NCI-H524 (cell line): ENCODE measurements at places on chromosomes 1 and 21.

DNA sequence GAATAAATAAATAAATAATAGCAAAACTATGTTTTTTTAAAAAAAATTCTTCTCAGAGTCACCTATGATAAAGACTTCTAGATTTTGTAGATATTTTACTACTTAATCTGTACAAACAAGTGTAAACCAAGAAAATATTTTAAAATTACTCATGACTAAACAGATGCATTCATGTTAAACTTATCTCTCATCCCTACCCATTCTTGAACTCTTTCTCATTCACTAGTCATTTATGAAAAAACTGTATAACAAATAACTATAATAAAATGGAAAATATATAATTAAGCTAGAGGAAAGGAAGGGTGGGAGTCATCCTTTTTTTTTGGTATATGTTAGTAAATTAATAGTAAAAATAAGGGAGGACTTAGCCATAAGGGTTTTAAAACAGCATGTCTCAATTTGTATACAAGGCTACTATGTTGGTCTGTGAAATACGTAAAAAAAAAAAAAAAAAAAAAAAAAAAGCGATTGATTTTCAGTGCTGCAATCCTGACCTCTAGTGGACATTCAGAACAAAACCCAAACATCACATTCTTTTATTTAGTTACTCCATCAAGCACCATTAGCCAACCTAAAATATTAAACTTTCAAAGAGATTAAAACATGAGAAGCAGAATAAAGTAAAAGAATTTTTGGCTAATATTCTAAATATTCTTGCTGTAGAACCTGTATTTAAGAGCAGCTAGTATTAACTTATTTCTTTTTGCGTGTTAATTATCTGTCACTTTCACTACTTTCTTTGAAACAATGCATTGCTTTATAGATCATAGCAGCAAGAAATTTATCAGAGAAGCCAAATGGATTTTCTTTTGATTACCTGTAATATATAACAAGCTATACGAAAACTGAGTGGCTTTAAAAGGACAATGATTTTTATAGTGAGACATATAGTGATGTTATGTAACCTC is 255.8 kb upstream of the CACYBP start:
- no peak for DNase-seq

GRCh38 chr21:41508415-41509144 is 622 bp upstream of the TMPRSS2 start:
- no peak for DNase-seq

DNA sequence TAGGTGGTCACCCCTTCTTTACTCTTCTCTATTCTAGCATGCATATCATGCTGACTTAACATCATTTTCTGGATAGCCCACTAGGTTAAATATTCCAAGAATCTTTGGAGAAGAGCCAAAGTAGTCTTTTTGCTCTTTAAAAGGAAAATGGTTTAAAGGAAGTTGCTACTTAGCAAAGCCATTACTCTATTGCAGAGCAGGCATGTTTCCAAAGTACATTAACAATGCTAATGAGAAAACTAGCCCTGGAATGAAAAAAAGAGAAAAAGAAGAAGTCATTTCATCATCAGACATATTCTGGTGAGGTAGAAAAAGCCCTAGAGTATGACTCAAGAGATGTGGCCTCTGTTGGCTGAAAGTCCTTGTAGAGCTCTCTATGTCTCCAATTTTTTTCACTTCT is 74.0 kb downstream of the NUF2 start:
- no peak for DNase-seq

DNA sequence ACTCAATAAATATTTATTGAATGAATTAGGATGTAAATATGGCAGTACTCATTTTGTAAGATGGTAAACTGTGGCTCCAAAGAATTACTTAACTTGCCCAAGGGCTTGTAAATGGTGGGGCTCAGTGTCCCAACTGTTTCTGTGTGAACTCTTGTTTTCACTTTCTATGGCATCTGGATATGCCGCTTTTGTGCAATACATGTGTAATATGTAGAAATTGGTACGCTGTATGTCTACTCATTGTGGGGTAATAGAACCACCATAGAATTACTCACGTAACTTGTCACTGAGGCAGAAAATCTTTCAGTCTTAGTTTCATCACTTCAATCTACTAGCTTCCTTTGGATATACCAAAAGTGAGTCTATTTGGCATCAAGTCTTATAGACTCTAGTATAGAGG is 977 bp downstream of the PRPF3 start:
- DNase-seq: no peak

DNA sequence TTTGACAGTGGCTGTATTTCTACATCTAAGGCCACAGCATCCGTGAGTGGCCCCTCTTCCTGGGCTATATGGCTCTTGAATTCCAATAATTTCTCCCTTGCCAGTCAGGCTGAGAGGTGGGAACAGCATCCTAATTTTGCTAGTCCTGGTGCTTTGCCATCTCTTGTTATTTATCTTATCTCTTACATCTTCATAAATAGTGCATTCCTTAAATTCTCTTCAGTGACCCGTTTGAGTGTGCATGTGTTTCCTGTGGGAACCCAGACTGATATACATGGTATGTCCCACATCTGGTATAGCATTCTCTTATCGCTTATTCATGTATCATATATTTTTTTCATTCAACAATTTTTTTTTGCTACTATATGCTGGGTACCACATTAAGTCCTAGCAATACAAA is 9.9 kb downstream of the S100A11 start:
- no peak for DNase-seq

- peak; percentile 14 for DNase-seq
Measured at GRCh38 chr1:216596281-216596862, 126.9 kb downstream of the ESRRG start.

- no peak for DNase-seq
Measured at GRCh38 chr1:106207185-106207584, 849.3 kb upstream of the PRMT6 start.

DNA sequence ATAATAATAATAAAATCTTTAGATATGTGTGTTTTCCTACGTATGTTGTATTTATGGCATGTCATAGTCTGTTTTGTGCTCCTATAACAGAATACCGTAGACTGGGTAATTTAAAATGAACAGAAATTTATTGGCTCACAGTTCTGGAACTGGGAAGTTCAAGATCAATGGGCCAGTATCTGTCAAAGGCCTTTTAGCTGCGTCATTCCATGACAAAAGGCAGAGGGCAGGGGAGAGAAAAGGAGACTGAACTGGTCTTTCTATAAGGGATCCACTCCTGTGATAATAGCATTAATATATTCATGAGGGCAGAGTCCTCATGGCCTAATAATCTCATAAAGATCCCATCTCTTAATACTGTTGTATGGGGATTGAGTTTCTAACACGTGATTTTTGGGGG is 7.1 kb upstream of the SFT2D2 start:
- DNase-seq: peak; percentile 51

- no peak for DNase-seq
Measured at GRCh38 chr1:225866061-225866837, 15.9 kb downstream of the TMEM63A start.

GRCh38 chr21:15688016-15688415 is 41.8 kb upstream of the USP25 start:
- no peak for DNase-seq

- DNase-seq: peak; percentile 56
Measured at GRCh38 chr1:17923666-17924065, 168.5 kb downstream of the ACTL8 start.

- DNase-seq: peak; percentile 56
Measured at GRCh38 chr1:25619101-25619890, 2.7 kb downstream of the MAN1C1 start.

DNA sequence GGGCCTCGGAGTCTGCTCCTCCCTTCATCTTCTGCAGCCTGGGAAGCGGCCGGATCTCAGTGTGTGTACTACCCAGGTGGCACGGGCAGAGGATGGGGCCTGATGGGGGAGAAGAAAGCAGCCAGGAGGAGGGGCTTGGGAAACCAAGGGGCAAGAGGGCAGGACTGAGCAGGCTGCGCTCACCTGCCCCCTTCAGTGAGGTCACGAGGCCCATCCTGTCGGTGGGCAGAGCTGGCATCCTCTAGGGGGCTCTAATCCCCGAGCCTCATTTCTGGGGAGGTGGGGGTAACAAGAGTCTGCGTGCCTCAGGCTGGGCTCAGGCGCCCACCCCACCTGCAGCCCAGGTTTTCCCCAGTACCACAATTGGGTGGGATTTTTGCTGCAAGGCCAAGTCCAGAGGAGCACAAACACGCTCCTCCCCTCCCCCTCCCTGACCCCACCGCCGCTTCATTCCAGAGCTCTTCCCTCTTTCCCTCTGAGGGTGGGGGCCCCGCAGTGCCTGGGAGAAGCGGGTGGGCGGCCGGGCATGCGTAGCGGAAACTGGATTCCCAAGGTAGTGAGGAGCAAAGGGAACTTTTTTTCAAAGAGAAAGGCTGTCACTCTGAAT is 1.8 kb upstream of the WNT3A start:
- DNase-seq: no peak

GRCh38 chr1:110152133-110152785 is 2.0 kb downstream of the SLC6A17 start:
- DNase-seq: no peak

DNA sequence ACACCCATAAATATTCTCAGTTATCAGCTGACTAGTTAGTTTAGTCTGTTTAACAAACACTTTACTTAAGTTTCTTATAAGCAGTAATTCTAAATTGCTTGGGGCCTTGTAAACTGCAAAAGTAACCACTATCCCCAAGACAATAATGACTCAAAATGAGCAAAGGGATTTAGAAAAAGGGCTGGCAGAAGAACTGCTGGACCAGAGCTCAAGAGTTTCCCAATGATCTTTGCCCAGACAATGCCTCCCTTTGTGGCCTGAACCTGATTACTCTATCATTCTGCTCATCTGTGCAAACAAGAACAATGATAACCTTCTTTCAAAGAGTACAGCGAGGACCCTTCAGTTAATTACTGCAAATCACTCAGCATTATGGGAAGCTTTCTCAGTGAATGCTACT is 123.5 kb downstream of the TIAM1 start:
- DNase-seq: no peak

DNA sequence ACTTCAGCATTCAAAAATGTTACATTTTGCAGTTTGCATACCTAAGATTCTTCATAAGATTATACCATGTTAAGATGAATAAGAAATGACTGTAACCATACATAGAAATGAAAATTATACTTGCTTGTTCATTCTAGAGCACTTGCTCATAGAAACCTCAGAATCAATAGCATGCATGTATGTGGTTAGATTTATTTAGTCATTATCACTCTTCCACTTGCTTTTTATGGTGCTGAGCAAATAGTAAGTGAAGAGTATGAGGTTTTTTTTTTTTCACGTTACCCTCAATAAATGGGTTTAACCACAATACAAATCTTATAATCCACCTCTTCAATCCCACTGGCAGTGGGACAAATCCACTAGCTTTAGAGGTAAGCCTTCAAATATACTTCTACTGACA is 84.7 kb downstream of the LRRC53 start:
- no peak for DNase-seq
